ENCODE measurements at places on chromosomes 11 and 22.

DNA sequence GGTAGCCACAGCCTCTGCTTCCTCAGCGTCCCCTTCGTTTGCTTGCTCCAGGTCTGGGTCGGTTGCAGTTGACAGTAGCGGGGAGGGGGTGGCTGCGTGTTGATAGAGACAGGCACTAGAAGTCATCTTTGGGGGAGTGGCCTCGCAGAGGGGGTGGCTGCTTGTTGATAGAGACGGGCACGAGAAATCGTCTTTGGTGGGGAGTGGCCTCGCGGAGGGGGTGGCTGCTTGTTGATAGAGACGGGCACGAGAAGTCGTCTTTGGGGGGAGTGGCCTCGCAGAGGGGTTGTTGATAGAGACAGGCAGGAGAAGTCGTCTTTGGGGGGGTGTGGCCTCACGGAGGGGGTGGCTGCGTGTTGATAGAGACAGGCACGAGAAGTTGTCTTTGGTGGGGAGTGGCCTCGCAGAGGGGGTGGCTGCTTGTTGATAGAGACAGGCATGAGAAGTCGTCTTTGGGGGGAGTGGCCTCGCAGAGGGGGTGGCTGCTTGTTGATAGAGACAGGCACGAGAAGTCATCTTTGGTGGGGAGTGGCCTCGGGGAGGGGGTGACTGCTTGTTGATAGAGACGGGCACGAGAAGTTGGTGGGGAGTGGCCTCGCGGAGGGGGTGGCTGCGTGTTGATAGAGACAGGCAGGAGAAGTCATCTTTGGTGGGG is 328.3 kb downstream of the TBC1D22A start:
- DNase-seq: no peak

GRCh38 chr11:36165621-36166397 is 123.4 kb downstream of the COMMD9 start:
- no peak for DNase-seq

DNA sequence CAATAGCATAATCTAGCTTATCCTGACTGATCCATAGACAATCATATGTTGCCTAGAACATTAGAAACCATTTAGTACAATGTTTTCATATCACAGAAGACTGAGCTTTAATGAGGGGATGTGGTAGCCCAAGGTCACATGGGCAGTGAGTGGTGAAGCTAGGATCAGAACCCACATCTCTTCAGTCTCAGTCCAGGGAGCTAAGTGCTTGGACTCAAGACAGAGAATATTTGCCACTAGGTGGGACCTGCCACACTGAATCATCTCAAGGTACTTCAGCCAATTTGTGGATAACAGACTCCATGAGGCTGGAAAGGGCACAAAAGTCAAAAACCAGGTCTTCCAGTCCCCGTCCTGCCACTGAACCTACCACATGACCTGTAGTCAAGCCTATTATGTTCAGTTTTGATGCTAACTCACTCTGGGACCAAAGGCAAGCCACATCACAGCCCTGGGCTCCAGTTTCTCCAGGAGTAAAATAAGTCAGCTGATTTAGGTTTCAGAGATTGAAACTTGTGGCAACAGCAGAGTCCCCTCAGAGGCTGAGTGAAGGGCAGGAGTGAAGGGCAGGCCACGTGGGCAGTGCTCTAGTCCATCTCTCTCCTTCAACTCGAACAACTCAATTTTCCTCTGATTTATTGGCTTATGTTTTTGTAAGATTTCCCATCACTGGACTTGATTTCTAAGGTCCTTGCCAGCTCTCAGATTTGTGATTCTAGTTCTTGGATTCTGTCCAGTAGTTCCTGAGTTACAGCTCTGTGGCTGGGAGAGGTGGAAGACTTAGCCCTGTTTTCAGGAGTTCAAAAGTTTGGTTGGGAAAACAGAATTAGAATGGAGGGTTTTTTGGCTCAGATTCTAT is 84.6 kb upstream of the PHOX2A start:
- DNase-seq: no peak

GRCh38 chr11:108960501-108960900 is 295.6 kb downstream of the DDX10 start:
- no peak for DNase-seq

DNA sequence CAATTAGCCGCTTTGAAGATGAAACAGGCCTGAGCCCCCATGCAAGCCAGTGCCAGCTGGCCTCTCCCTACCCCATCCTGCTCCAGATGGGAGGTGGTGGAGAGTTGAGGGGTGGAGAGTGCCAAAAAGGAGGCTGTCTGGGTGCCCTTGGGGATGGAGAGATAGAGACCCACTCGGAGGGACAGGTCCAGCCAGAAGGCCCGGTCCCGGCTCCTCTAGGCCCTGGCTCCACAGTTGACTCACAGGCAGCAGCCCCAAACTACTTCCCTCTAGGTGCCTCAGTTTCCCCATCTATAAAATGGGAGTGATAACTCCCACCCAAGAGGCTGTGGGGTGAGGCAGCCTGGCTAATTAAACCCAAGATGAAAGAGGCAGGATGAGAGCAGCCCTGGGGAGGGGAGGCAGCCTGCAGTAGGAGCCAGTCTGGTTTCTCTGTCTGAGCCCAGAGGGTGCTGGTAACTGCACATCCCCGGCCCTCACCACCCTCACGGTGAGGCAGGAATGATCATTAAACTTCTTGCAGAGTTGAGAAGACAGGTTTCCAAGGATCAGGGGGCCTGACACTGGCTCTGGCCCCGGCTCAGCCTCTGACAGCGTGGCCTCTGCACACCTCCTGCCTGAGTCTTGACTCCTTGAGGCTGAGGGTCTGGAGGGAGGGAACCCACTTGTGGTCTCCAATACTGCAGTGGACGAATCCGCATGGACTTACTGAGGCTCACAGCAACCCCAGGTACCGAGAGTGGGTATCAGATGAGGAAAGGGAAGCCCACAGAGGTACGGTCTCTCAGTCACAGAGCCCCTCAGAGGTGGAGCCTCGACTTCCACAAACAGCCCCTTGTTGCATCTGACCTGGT is 1.4 kb upstream of the AP5B1 start:
- DNase-seq: no peak

- no peak for DNase-seq
Observed at GRCh38 chr22:19849835-19850762, 4.6 kb downstream of the GNB1L start.

GRCh38 chr11:10917802-10918201 is 59.9 kb upstream of the ZBED5 start:
- DNase-seq: no peak

DNA sequence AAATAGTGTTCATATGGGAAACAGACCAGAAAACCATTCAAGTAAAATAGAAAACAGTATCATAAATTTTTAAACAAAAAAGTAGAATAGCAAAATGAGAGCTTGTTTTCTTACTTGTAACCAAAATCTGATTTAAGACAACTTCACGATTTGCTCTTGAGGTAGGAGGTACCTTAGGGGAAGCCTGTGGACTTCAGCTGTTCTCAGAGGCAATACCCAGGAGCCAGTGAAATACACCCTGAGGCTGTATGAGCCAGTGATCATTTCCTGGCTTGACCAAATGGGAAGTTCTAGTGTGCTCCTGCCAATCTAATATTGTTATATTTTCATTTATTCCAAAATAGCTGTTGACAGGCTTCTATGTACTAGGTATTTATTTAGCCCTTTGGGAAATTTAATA is 104.8 kb downstream of the ARHGAP42 start:
- no peak for DNase-seq

DNA sequence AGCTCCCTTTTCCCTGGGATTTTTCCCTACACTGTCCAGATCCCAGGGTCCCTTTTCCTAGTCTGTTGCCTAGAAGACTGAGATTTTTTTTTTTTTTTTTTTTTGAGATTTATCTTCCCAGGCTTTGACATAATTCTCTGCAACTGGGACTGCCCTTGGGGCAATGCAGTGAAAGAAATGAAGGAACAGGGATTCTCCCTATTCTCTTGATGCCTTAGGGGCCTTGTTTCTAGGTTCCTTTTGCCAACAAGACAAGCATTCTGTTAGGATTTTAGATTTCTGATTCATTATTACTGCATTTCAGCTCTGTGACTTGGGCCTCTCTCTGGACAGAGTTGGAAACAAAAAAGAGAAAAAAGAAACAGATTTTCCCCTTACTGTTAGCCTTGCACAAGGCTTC is 47.3 kb downstream of the QSER1 start:
- no peak for DNase-seq

- DNase-seq: no peak
Observed at GRCh38 chr11:95764267-95764898, 25.2 kb downstream of the FAM76B start.

DNA sequence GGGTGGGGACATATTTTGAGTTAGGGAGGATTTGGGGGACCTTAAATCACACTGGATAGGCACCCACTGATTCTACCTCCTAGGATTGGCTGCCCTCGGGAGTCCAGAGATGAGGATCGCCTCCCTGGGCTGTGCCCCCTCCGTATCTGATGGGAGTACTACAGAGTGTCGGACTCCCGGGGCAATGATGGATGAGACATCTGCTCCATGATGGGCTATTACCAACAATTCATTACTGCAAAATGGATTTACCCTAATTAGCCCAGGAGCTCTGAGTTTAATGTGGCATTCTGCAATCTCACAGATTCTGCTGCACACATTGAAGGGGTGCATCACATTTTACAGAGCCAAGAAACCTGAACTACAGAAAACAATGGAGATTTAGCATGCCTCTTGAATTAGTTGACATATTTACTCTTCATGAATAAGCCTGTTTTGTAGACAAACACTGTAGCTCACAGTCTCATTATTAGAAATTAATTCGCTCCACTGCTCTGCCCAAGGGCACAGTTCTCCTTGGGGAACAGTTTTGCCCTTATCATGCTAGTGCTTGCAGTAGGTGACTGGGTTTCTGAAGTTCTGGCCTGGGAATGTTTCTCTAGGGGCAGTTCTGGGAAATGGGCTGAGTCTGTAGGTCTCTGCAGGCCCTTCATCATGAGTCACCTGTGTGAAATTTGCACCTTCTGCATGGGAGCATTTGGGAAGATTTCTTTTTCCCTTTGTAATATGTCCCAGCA is 217.1 kb upstream of the PLET1 start:
- DNase-seq: no peak

GRCh38 chr11:11857769-11858168 is 16.0 kb downstream of the USP47 start:
- no peak for DNase-seq

DNA sequence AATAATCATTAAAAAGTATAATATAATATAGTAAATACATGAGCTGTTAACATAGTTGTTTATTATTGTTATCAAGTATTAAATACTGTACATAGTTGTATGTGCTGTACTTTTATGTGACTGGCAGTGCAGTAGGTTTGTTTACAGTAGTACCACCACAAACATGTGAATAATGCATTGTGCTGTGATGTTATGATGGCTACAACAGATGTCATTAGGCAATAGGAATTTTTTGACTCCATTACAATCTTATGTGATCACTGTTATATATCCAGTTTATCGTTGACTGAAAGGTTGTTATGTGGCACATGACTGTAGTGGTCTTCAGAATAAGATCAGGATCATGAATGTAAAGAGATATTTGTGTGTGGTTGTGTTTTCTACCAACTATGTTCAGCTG is 577.8 kb downstream of the JRKL start:
- DNase-seq: no peak

DNA sequence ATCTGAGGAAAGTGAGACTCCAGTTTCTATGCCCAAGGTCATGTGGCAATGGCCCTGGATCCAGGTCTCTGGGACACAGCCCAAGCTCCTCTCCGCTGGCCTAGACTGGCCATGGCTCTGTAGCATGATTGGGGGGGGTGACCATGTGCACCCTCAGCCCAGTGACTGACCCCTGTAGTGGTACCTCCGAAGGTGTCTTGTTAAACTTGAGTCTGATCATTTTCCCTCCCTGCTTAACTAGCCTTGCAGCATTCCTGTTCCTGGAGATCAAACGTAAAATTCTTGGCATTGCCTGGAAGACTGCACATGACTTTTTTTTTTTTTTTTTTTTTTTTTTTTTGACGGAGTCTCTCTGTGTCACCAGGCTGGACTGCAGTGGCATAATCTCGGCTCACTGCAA is 1116.0 kb downstream of the TBC1D22A start:
- no peak for DNase-seq

DNA sequence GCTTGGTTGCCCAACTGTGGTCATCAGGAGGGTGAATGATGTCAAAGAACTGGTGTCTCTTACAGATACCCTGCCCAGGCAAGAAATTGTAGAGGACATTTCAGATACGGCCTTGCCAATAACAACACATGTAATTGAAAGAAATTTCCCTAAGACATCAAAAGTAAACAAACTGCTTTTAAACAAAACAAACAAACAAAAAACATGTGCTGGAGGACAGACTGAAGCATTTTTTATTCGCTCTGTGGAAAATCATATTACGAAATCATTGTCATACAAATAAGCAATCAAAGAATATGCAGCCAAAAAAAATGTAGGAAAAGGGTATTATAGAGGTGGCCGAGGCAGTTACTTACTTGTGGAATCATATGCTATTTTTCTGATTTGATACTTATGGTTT is 52.1 kb upstream of the MYEOV start:
- DNase-seq: no peak

- DNase-seq: no peak
Observed at GRCh38 chr22:26597026-26597425, 7.1 kb upstream of the TPST2 start.

GRCh38 chr11:69267395-69267805 is 26.6 kb upstream of the MYEOV start:
- DNase-seq: no peak

DNA sequence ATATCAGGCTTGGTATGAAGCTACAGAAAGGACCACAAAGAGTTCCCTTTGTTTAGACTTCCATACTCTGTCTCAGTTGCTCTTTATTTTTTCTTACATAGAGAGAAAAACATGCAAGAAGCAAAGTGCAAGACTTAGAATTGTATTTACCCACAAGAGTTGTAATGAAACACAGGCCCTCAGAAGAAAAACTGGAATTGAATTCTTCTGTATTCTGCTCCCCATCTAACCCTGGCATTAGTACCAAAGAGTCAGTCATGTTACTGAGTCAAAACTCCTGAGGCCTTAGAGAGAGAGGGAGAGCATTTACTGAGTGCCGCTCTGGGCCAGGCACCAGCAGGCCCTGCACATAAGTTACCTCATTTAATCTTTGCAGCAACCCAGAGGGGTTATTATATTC is 43.9 kb upstream of the DLAT start:
- DNase-seq: no peak

GRCh38 chr22:49550141-49550430 is 277.6 kb downstream of the BRD1 start:
- no peak for DNase-seq

DNA sequence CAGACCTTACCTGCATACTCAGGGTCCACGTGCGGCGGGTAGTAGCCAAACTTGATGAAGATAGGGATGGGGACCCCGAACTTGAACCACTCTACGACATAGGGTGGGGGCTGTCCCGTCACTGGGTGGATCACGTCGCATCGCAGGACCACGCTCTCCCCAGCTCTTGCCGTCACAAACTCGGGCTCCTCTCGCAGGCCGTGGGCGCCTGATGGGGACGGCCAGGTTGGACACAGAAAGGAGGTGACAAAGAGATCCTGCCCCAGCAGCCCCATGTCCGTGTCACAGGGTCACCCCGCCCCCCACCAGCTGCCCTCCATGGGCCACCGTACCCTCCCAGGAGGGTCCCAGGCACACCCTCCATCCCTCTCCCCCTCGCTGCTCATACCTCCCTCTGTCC is 10.7 kb downstream of the IGSF9B start:
- DNase-seq: no peak

DNA sequence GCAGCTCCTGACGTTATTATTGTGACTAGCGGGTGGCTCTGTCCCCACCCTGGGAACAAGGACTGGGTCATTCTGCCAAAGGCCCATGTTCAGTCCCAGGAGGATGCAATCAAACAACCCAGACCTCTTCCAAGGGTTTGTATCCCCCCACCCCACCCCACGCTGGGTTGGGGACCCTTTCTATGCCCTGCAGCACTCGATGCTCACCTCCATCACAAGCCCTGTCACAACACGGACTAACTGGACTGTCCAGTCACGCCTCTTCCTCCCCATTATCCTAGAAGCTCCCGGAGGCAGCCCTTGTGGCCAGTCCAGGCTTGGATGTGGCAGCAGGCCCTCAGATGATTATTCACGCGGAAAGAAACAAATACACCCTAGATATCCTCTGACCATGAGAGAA is 3.7 kb downstream of the SHANK2 start:
- no peak for DNase-seq
